RWPE1 (cell line): ENCODE measurements at places on chromosomes 11 and 22.

DNA sequence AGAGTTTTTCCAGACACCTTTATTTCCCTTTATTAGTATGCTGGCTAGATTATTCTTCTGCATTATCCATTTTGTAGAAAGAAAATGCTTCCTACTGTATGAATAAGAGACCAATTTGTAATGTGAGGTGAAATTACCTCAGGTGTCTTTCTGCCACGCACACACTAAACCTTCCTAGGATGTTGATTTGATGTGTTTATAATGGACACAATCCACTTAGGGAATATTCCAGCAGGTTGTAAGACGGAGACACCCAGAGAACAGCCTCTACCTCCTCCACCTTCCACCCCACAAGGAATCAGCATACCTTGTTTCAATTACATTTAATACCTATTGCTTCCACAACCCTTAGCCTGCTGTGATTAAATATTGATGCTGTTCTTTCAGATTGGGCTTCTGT lies 379.1 kb upstream of the KIRREL3 start:
- no peak for DNase-seq

GRCh38 chr11:3984896-3985295 lies 109.7 kb upstream of the RRM1 start:
- DNase-seq: no peak

DNA sequence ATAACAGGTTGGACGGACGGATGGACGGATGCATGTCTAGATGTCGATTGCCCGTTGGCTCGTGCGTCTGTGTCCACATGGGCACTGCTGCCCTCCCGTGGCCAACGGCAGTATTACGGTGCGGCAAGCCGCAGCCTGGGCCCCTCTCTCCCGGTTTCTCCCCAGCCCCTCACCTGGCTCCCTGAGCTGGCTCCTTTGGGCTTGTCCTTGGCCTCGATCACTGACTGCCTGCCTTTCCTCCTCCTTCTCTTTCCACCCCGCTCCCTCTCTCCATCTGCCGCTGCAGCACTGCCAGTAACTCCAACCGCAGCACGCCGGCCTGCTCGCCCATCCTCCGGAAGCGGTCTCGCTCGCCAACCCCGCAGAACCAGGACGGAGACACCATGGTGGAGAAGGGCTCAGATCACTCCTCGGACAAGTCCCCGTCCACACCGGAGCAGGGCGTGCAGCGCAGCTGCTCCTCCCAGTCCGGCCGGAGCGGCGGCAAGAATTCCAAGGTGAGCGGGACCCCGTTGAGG lies 77.3 kb downstream of the SCN3B start:
- DNase-seq: peak; percentile 63

DNA sequence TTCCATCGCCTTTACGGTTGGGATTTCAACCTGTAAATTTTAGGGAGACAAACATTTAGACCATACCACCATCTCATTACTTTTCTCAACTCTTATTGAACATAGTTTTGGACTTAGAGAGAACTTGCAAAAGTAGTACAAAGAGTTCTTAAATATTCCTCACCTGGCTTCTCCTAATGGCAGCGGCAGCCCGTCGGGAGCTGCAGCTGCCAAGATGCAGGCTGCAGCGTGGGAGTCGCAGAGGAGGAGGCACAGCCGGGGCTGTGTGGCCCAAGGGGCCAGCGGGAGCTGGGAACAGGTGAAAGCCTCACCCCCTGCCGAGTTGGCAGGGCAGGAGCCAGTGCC lies 23.1 kb upstream of the RNASEH2C start:
- no peak for DNase-seq

- no peak for DNase-seq
Observed at GRCh38 chr11:81647374-81647773, 1086.3 kb downstream of the FAM181B start.

- DNase-seq: no peak
Observed at GRCh38 chr22:46815896-46816731, 53.7 kb downstream of the TBC1D22A start.

- no peak for DNase-seq
Observed at GRCh38 chr11:121524233-121524631, 71.5 kb upstream of the SORL1-AS1 start.

- no peak for DNase-seq
Observed at GRCh38 chr22:24947881-24948280, 1.4 kb upstream of the LHFPL7 start.

DNA sequence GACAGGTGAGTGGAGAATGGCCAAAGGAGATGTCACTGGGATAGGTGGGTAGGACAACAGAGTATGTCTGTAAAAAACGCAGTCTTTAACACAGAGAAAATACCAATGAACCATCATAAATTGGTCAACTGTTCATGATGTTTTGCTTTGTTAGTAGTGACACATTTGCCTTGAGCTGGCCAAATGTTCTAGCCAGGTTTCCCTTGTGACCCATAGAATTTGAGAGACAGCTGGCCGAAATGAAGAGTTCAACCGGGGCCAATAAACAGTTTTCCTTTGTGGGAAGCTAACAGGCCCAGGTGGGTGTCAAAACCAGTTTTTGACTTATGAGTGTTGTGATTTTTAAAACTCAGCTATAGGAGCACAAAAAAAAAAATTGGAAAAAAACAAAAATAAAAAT lies 116.6 kb upstream of the BID start:
- DNase-seq: no peak

GRCh38 chr11:17135916-17136683 lies 58.6 kb upstream of the RPS13 start:
- no peak for DNase-seq
